Activated CD4-positive, alpha-beta T cell treated with anti-CD3 and anti-CD28 coated beads for 4 hours (primary cell): ENCODE measurements at places on chromosomes 3 and 15.

- DNase-seq: no peak
Measured at GRCh38 chr15:68492855-68493254, 60.9 kb upstream of the ITGA11 start.

DNA sequence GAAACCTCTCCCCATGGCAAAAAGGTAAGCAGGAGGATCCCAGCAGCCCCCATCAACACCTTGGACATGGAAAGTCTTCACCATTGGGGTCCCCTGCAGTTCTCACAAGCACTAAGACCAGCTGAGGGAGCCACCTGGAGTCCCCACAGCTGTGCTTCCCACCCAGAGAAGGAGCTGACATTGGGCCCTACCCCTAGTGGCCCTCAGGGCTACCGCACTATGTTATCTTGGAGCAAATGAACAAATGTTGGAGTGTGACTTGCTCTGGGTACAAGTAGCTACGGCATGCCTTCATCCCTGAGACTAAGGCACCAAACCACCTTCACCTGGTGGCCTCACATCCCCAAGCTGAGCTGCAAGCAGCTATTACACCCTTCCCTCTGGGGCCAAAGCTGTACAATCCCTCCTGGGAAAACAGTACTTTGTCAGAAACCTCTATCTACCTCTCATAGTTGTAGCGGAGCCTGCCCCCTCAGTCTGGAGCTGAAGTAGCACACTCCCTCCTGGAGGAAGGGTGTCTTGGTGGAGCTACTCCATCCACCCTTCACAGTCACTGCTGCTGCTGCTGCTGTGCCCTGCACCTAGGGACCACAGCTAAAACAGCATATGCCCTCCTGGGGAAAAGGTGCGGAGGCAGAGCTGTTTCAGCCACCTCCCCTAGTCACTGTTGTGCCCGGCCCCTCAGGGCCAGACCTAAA, 42.7 kb downstream of the SERP1 start:
- DNase-seq: no peak

DNA sequence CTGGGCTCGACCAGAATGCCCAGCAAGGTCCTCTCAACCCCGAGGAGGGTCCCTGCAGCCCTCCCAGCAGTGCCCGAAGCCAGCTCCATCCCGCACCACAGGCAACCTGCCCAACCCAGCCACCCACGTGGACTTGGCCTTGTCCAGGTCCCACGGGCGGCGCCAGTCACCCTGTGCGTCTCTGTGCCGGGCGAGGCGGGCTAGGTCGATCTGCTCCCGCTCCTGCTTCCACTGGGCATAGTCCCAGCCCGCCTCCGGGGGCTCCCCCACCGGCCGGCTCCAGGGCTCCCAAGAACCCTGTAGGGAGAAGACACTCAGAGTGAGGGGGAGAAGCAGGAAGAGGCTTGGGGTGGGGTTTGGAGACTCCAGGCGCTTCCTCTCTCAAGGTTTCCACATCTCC, 3.1 kb downstream of the CCDC9B start:
- DNase-seq: no peak

DNA sequence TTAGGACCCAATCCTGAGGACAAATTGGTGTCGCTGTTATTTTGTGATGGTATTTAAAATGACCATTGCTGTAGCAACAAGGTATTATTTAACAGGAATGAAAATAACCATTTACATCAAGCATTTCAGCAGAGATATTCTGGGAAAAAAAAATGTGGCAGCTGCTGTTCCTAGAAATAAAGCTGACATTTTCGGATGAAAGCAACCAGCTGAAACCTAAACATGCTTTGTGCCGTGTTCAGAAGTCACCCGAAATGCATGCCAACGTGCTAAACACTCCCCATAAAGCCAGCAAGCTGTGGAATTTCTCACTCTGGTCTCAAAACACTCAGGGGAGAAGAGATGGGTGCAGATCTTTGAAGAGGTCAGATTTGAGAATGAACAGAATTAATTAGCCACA, 31.5 kb upstream of the TAFA4 start:
- DNase-seq: no peak

GRCh38 chr3:146142757-146143156, 18.2 kb downstream of the PLOD2 start:
- no peak for DNase-seq

DNA sequence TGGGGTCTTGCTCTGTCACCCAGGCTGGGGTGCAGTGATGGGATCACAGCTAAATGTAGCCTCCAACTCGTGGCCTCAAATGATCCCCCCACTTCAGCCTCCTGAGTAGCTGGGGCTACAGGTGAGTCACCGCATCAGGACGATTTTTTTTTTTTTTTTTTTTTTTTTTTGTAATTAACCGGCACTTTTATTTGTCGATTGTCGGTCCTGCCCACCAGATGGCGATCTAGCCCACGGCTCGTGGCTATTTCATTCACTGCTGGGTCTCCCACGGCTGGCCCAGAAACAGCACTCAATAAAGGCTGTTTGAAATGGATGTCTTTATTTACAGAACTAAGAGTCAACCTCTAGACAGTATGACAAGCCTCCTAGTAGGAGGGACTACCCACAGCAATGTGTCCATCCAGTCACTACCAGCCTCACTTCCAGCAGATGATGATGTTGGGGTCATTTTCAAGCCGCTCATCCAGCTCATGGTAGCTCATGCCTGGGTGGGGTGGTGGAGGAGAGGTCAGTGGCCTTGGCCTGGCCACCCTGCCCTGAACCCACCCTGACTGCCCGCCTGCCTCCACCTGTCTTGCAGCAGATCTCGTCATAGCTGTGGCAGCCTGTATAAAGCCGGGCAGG, 1.8 kb upstream of the ZMYND10 start:
- DNase-seq: peak; percentile 76

DNA sequence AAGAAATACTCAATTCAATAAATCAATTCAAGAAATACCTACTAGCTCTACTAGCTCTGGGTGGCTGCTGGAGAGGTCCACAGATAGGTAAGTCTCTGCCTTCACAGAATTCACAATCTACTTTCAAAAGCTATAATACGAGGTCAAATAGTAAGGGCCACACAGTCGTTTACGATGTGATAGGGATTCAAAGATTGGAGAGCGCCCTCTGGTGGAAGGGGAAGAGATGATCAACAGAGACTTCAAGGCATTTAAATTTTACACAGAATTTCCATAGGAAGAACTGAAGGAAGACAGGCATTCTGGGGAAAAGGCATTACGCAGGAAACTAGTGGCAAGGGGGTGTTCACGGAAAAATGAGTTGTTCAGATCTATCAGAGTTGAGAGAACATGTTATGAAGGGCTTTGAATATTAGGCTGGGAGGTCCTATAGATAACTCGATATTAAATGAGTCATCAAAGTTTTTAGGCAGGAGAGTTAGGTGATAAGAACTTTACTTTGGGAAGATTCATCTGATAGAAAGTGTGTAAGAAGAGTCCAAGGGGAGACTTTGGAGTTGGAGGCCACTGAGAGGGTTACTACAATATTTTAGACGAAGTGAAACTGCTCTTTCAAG, 128.8 kb downstream of the FRMD5 start:
- DNase-seq: peak; percentile 56

DNA sequence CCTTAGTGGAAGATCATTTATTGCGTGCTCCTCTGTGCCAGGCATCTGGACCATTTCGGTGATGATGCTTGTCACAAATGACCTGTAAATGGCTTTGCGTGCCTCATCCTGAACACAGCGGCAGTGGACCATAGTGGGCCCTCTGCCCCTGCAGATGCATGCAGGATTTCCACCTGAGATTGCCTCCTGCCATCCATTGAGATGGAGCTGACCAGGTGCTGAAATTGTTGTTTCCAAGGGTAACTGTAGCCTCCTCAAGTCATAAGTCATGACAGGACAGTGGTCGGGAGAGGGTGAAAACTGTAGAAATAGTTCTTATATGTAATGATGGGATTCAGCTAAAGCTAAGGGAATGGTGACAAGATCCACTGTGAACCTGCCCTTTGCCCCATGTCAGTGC, 35.5 kb downstream of the CLSTN2 start:
- no peak for DNase-seq

GRCh38 chr3:81965696-81966095, 204.3 kb upstream of the GBE1 start:
- DNase-seq: no peak

DNA sequence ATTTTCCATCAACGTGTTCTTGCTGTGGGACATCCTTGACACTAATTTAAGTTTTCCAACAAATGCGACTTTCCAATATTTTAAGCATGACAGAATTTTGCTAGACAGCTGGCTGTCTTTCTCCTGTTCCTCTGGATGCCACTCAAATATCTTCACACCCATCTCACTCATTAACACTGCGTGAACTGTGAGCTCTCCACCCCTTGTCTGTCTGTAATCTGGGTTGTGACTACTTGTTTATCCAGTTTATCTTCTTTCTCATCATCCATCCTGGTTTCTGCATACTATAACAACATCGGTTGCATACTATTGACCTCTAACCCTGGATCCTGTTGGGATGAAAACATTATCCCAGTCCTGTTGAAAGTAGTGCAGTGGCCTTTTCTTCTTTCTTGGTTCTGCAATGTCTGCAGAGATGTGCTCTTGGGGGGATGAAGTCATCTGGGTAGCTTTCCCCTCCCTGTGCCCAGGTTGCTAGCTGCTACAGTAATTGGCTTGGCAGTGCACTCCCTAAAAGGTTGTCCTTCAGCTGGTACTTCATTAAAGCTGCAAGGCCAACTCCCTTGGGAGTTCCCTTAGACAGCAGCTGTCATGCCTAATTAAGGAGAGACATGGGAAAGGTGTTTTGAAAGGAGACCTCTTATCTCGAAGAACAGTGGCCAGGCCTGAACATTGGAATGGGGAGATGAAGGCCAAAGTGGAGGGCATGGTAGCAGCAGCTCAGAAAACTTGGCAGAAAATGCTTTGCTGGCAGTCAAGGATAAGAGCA, 24.7 kb downstream of the KAT2B start:
- no peak for DNase-seq

DNA sequence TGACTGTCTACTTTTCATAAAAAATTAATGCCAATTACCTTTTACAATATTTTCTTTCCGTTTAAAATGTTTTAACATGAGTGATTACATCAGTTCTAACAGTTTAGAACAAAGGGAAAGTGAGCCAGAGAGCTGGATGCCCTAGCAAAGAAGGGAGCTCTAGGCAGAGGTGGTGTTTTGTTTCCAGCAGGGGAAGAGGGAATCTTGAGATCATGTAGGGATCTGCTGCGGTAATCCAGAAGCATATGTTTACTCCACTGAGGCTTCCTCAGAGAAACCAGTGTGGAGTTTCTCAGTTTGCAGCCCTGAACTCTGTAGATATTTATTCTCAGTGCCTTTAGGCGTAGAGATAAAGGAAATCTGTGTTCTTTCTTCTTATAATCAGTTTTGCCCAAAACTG, 399.3 kb downstream of the NLGN1 start:
- no peak for DNase-seq

- DNase-seq: no peak
Measured at GRCh38 chr15:65396283-65396964, 18.6 kb upstream of the IGDCC3 start.

GRCh38 chr3:173411375-173411973, 13.9 kb downstream of the NLGN1 start:
- no peak for DNase-seq

- no peak for DNase-seq
Measured at GRCh38 chr3:14206548-14207177, 28.0 kb downstream of the LSM3 start.

DNA sequence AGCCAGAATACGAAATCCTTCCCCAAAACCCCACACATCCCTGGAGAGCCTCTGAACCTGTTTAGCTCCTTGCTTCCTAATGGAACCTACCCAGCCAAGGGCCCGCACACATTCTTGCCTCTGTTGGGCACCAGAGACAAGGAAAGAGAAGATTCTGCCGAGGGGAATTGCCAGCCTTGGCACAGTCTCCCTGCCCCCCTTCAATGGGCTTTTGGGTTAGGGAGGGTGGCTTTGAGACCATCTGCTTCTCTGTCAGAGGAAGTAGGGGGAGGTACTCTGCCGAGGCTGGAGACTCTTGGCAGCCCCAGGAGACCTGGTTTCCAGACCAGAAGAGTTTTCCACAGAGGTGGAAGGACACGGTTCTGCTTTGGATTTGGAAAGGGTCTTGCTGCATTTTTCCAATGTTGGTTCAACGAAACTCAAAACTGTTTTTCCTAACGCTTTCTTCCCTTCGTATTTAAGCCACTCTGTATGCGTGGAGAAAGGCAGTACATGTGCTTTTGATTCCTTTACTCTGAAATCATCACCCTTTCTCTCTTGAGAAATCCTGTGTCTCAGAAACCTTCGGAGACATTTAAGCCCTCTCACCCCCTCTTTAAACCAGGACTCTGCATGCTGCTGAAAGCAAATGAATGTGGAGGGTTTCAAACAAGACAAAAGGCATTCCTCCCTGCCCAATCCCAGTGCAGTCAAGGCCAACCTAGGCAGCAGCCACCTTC, 78.8 kb upstream of the PRR23C start:
- no peak for DNase-seq

DNA sequence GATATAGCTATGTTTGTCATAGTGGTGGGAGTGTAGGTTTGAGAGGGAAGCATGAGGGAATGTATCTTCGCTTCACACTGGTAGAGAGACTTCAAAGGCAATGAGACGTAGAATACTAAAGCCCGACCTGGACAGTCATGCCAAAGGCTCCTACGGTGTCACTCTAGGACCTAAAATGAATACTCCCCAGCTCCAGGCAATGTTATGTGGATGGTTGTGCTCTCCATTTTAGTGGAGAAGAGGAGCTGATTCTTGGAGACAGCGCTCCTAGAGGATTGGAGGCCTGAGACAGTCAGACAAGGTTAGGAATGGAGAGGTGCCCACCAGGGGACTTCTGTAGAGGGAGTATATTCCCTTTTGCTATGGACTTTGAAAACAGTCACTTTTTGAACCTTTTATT, 260.1 kb downstream of the MEX3B start:
- no peak for DNase-seq

DNA sequence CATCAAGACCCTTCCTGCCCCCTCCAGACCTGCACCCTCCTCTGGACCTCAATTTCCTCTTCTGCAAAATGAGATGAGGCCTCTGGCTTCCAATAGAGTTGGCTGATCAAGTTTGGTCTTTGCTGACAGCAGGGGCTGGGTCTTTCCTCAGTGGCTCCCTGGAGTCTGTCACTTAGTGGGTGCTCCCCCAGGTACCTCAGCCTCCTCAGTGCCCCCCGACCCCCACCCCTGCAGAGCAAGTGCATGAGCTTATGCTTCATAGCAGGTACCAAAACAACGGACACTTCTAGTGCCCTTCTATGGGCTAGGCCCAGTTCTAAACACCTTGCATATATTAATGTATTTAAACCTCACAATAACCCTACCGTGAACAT, 6.9 kb upstream of the PLXND1 start:
- no peak for DNase-seq

GRCh38 chr15:91306144-91306543, 206.1 kb downstream of the SV2B start:
- DNase-seq: no peak

- no peak for DNase-seq
Measured at GRCh38 chr15:80684697-80685096, 10.4 kb upstream of the ABHD17C start.

GRCh38 chr3:52504977-52505376, 9.8 kb downstream of the STAB1 start:
- DNase-seq: no peak

GRCh38 chr15:47796830-47797229, 79.5 kb downstream of the SEMA6D start:
- DNase-seq: no peak

- DNase-seq: no peak
Measured at GRCh38 chr3:196868297-196868661, 559 bp downstream of the SENP5 start.
